Activated naive CD4-positive, alpha-beta T cell treated with anti-CD3 and anti-CD28 coated beads for 36 hours (primary cell): ENCODE measurements at places on chromosomes 1 and 21.

DNA sequence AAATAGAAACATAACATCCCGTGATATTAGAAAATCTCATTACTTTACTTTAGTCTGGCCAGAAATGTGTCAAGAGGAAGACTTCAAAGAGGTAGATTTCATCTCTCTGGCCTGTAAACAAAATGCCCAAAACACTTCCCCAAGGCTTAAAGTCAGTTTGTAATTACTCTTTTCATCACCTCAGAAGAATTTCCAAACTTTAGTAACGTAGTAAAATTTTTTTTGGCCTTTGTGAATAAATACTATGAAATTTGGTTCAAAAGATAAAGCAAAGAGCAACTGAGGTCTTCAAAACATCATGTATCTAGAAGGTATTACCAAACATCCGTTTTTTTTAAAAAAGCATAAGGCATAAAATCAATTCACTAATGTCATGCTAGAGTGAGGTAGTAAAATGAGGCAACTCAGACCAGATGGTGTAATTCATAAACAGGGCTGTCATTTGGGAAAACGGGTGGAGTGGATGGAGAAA lies 51.4 kb downstream of the LEPR start:
- DNase-seq: no peak

DNA sequence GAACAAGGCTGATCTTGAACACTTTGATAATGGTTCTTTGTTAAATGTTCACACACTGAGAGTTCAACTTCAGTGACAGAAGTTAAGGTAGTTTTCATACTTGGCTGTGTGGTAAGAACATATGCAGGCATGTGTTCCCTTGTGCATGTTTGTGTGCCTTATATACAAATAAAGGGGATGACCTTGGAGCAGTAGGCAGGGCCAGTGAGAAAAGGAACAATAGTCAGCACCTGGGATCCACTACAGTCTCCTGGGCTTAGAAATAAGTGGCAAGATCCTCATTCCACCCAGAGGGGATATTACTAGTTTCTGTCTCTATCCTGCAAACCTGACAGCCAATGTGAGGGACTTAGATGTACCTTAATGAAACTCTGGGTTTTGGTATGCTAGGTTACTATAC lies 50.3 kb upstream of the DMRTA2 start:
- DNase-seq: no peak

GRCh38 chr1:116405241-116406135 lies 32.4 kb downstream of the ATP1A1 start:
- no peak for DNase-seq

GRCh38 chr1:224205438-224205840 lies 22.4 kb downstream of the DEGS1 start:
- peak; percentile 63 for DNase-seq

DNA sequence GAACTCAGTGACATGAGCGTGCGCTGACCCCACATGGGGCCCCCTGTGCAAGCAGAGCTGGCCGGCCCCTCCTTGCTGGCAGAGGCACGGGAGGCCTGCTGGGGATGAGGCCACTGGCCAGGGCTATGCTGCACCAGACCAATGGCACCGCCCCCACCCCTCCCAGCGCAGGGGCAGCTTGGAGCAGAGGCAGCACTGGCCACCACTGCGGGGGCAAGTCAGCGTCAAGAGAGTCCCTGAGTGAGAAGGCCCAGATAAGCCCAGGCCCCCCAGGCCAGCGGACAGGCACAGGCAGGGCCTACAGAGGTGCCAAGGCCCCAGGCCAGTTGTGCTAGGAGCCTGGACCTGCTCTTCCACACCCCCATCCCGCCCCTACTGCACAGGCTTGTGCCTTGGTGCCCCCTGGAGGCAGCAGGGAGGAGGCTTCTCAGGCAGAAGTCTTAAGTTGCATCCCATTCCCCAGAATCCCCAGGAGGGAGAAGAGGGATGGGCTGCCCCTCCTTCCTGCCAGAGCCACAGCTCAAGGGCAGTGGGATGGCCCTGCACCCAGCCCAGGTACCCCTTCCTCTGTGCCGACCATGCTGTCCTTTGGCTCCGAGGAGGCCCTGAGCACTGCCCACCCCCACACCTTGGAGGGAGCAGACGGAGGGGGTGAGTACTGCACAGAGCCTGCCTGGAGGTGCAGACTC lies 35.8 kb downstream of the EPHX1 start:
- peak; percentile 49 for DNase-seq

DNA sequence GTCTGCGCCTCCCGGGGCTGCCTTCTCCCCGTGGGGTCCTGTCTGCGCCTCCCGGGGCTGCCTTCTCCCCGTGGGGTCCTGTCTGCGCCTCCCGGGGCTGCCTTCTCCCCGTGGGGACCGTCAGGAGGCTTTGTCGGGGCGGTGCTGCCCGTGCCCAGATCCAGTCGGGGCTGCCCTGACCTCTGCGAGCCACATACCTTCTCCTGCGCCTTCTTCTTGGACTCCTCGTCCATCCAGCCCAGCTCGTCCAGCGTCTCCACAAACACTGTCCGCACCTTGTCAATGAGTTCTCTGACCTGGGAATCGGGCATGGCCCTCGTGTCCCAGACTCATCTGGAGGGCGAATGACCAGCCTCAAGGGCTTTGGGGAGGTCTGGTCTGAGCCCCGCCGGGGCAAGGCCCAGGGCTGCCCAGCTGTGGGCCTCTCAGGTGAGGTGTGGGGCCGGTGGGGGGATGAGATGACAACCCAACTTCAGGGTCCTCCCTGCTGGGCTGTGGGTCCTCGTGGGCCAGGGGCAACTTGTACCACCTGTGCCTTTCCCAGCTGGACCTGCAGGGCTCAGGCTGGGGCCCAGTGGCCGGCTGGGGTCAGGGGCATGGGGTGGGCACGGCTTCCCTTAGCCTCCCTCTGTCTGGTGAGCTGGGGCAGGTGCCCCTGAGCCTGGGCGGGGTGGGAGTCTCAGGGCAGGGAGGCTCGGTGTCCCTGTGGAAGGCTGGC lies 9.4 kb downstream of the PRXL2B start:
- DNase-seq: no peak

DNA sequence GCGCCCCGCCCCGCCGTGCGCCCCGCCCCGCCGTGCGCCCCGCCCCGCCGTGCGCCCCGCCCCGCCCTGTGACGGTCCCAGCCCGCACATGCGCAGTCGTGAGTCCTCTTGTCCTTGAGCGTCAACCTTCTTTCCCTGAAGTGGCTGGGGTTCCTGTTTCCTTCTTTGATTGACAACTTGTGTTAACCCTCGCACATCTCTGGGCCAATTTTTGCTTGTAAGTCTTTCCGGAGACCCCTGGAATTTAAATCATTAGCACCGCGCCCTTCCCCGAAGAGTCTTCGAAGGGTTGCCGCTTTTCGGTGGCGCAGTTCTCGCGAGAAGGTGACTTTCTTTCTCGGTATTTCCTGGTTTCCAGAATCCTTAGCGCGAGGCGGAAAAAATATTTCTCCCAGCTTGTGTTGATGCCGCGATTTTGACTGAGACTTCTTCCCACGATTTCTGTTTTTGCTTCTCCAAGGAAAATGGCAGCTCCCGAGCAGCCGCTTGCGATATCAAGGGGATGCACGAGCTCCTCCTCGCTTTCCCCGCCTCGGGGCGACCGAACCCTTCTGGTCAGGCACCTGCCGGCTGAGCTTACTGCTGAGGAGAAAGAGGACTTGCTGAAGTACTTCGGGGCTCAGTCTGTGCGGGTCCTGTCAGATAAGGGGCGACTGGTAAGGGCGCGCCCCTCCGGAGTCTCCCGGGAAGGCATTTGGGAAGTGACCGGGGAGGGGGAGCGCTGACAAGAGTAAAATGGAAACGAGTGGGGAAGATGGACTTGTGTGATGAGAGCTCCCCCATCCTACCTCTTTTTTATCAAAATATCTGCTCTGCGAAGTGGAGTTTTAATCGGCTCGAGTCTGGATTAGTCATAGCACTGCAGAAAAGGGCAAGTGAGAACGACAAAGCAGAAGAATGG lies at the start of gene RNPC3:
Gene RNPC3, plus strand, starts transcription at position 93 of the 901 bp plus-strand sequence. Its CDS starts 372 bp downstream, at position 465.
- peak; percentile 88 for DNase-seq
